ENCODE measurements at places on chromosomes 3 and 15. TPM values are rescaled to one million over a fixed set of nuclear protein-coding genes. Genes with fewer than 3 reads are reported as not detected.
A peak's percentile ranks its signal among the peaks of the same experiment; 100 is the strongest.

USP3 gene
- total RNA-seq = 22.0 TPM

FANCD2OS gene
- total RNA-seq = not detected

TMEM266 gene
- not detected for total RNA-seq

FBXO45 gene
- 3.5 TPM for total RNA-seq

IL17RD gene
- total RNA-seq = 0.13 TPM

CPA3 gene
- total RNA-seq = 0.25 TPM

GRCh38 chr3:190429681-190430080 lies 20.0 kb downstream of the TMEM207 start:
- DNase-seq = no peak

DNA sequence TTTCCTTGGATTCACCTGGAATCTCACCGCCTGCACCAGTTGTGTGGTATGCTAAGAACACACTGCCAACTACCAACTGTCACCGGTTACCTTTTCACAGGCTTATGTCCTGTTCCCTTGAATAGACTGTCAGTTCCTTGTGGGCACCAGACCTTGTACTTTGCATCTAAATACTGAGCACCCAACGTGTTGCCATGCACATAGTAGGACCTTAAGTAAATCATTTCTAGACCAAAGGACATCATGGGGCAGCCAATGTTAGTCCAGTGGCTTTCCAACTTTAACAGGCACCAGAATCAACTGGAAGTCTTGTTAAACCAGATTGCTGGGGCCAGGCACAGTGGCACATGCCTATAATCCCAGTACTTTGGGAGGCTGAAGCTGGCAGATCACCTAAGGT lies 1.2 kb upstream of the RPAP1 start:
- no peak for DNase-seq

DNA sequence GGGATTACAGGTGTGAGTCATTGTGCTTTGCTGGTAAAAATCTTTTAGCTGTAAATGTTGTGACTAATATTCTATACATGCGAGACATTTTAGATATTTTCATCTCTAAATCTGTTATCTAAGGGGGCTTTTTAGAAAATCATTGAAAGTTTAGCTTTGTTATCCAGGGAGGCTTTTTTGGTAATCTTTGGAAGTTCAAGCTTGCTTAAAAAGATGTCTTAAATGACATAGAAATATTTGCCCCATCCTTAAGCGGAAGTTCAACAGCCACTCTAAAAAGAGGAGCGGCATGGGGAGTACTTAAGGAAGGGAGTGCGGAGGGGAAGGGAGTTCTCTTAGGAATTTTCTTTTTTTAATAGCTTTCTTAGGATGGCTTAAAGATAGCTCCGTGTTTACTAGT lies 26.1 kb downstream of the DNAJC13 start:
- DNase-seq = no peak

DNA sequence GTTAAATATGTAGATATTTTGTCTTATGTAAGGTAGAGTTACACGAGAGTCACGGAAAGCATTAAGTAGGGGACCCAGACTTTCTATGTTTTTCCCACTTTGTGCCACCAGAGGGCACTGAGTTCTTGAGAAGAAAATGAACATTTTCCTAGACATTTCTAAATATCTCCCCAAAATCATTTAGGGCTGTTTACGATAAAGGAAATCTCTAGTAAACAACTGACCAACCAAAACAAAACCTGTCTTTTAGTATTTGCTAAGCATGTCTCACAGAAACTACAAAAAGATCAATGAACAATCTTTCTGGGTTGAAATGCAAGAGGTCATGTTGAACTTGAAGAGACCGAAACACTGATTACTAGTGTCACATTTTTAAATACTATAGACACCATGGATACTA lies 16.1 kb downstream of the POU1F1 start:
- no peak for DNase-seq

- peak; percentile 62 for DNase-seq
Measured at GRCh38 chr15:53759411-53759931, at the start of gene WDR72. Gene WDR72, minus strand, starts transcription at chr15:53759663. Its CDS starts 26,514 bp downstream, at chr15:53733149.

- no peak for DNase-seq
Measured at GRCh38 chr15:73767806-73768501, 14.8 kb upstream of the INSYN1 start.

DNA sequence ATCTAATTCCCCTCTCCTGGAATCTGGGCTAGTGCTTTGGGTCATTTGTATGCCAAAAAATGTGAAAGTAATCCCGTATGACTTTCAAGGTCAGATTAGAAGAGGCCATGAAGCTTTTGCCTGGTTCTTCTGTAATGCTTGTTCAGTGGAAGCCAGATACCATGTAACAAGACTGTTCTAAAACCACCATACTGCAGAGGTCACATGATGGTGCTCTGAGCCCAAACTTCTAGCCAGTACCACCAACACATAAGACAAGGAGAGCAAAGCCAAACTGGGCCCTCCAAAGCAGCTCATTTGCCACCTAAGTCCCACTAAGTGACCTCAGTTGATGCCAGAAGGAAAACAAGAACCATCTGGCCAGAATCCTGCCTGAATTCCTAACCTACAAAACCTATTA lies 64.3 kb upstream of the MELTF start:
- DNase-seq = no peak

GRCh38 chr3:133575086-133575485 lies 1.6 kb downstream of the CDV3 start:
- no peak for DNase-seq

GRCh38 chr3:192422321-192422996 lies 304.9 kb downstream of the FGF12 start:
- DNase-seq = no peak

- DNase-seq = no peak
Measured at GRCh38 chr3:139301183-139301582, 42.6 kb upstream of the MRPS22 start.

GRCh38 chr15:59545573-59545972 lies 66.0 kb upstream of the GCNT3 start:
- DNase-seq = no peak

GRCh38 chr3:134008630-134009156 lies 21.0 kb downstream of the SLCO2A1 start:
- no peak for DNase-seq

DNA sequence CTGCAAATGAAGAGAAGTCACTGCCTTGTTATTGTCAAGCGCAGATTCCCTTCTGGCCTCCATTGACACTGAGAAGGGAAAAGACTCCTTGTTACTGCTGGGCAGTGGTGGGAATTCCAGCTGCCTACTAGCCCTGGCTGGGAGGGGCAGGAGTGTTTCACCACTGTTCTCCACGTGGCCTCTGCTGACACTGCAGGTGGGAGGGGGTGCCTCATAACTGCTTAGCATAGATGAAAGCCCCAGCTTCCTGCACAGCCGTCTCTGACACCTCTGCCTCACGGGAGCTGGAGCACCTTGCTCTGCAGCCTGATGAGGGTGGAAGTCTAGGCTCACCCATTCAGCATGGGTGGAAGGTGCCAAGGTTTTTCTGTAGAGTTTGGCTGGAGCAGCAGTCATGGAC lies 52.1 kb downstream of the TM2D3 start:
- no peak for DNase-seq

GRCh38 chr3:144821583-144821982 lies 850.0 kb downstream of the DIPK2A start:
- DNase-seq = no peak

Measured in left lobe of liver (tissue), 2 donors.